Inflammatory macrophage (primary cell): ENCODE measurements at places on chromosomes 5 and 9.
A peak's percentile ranks its signal among the peaks of the same experiment; 100 is the strongest.

GRCh38 chr5:50786073-50786472, 119.6 kb downstream of the PARP8 start:
- no peak for DNase-seq

DNA sequence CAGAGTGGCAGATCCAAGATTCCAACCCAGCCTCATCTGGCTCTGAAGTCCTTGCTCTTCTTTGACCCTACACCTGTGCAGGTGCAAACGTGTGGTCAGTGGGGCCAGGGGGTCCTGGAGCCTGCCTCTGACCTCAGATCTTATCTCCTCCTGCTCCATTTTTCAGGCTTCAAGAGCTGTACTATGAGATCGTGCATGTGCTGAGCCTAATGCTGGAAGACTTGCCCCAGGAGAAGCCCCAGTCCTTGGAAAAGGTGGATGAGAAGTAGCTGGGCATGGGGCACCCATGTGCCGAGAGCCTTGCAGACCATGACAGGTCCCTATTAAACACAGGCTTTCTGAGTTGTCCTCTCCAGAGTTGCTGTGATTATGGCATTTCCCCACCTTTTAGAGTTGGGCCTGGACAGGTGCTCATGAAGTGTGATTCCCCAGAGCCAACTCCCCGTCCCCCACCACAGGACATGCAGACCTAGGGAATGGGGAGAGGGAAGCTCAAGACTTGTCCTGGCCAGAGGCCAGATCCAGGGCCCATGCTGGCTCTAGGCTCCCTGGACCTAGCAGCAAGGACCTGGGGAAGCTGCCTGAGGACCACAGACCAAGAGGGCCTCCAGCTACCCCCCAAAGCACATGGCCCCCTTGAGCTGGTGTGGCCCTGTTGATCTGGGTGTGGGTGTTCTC, 22.5 kb downstream of the PITX1 start:
- no peak for DNase-seq

- no peak for DNase-seq
Observed at GRCh38 chr5:1732945-1733344, 66.7 kb downstream of the MRPL36 start.

- no peak for DNase-seq
Observed at GRCh38 chr9:108040783-108041182, 551.2 kb upstream of the KLF4 start.

DNA sequence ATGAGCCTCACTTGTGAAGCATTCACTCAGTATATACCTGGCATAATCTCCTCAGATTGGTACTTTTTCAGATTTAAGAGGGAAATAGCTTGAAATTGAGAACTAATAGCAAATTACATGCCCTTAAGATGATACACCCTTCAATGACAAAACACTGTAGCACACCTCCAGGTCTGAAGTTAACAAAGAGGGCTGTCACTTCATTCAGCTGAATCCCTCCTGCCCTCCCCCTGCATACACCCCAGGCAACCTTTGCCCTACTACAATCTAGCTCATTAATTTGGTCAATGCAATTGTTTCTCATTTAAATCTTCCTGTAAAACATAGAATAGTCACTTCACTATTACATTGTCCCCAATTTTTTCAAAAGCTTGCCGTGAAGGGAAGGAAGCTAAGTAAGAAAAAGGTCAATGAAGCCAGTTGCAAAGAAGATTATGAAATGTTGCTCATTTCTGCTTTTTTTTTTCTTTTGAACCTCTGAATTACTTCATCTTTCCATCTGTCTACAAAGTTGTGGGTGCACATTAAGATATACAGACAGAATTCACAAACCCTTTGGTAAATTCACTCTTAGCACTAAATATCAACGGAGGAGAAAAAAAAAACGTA, 294.8 kb upstream of the PTGER4 start:
- peak; percentile 61 for DNase-seq

GRCh38 chr9:131627326-131627647, 82.0 kb downstream of the PRRT1B start:
- DNase-seq = no peak

DNA sequence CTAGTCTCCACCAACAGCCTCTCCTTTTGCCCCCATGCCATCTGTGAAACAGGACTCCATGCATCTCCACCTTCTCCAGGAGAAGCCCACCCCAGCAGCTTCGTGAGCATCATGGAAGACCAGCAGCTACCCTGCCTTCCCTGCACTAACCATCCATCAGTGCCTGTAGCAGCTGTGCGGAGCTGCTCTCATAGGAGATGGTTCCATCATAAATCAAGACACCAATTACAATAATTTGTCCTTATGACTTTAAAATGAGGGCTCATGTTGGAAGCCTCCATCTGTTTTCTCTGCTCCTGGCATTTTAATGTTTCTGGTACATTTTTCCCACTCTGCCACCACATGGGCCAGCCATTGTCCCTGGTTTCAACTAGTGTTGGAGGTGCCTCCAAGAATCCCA, 69.9 kb downstream of the FGF1 start:
- DNase-seq = no peak

GRCh38 chr5:153629027-153629895, 138.8 kb downstream of the GRIA1 start:
- no peak for DNase-seq

DNA sequence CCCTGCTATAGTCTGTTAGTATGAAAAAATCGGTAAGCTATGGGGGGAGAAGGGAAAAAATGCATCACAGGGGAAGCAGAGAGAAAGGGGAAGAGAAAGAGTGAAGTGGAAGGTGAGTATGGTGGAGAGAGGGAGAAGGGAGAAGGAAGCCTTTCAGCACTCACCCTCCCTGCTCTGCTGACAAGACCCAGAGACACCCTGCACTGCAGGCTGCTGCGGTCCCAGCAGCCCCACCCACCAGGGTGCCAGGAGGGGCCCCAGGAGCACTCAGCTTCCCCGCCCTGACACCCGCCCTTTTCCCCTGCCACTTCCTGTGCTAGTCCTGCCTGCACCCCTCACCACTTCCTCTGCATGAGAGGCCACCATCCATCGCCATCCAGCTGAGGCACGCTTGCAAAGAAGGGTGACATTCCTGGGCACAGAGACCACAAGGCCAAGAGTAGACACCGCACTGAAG, 12.7 kb downstream of the STK10 start:
- peak; percentile 77 for DNase-seq

- DNase-seq = peak; percentile 49
Observed at GRCh38 chr5:95162231-95162992, 122.5 kb downstream of the MCTP1 start.

GRCh38 chr5:68898951-68899471, 194.8 kb upstream of the SLC30A5 start:
- no peak for DNase-seq

- DNase-seq = no peak
Observed at GRCh38 chr5:174392892-174393291, 331.5 kb upstream of the MSX2 start.

DNA sequence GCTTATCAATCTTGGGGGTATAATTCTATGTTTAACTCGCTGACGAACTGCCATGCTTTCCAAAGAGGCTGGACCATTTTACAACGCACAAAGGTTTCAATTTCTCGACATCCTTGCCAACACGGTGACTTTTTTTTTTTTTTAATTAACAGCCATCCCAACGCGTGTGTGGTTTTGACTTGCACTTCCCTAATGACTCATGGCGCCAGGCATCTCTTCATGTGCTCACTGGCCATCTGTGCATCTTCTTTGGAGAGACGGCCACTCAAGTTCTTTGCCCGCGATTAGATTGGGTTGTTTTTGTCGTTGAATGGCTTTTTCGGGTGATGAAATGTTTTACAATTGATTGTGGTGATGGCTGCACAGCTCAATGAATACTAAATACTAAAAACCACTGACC, 12.5 kb upstream of the CARD9 start:
- peak; percentile 41 for DNase-seq

GRCh38 chr5:78328585-78329173, 31.7 kb upstream of the SCAMP1 start:
- DNase-seq = peak; percentile 73

DNA sequence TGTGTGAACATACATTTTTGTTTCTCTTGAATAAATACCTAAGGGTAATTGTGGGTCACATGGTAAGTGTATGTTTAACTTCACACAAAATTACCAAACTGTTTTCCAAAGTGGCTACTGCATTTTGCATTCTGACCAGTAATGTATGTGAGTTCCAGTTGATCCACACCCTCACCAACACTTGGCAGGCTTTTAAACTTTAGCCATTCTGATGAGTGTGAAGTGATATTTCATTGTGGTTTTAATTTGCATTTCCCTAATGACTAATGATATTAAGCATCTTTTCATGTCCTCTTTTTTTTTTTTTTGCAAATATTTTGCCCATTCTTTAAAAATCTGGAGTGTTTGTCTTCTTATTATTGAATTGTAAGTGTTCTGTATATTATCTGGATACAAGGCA, 53.5 kb upstream of the MAST4 start:
- DNase-seq = no peak

DNA sequence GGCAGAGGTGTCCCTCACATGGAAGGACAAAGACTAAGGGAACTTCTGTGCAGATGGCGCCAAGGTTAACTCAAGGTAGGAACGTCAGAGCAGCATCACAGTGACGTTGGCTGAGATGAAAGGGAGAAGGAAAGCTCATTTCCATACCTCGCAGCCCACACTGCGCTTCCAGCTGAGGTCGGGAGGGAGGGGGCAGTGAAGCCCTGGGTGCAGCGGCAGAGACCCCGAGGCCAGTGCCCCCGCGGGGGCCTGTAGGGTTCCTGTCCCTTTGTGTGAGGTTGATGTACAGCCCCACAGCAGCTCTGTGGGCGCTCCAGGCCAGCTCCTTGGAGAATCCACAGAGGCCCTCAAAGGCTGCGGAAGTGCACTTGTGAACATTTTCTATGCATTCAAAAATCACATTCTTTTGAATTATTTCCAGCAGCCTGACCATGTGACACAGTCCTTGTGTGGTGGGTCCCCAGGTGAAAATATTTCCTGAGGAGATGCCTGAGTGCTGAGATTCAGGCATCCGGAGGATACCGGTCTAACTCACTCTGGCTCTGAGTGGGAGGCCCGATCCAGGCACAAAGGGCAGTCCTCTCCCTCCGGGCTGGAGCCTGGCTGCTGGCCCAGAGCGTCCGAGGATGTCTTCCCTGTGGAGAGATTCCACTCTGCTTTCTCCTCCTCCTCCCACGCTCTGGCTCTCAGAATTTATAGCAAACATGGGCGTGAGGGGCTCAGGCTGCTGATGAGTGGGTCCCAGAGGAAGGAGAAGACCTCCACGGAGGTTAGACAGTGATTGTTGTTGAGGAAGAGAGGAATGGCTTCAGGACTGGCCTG, 150.7 kb downstream of the ICE1 start:
- no peak for DNase-seq

GRCh38 chr9:8351436-8351835, 551.9 kb upstream of the DMAC1 start:
- no peak for DNase-seq

GRCh38 chr5:180935203-180935602, 36.2 kb downstream of the BTNL8 start:
- no peak for DNase-seq

GRCh38 chr5:9395706-9396105, 150.2 kb downstream of the SEMA5A start:
- DNase-seq = no peak

DNA sequence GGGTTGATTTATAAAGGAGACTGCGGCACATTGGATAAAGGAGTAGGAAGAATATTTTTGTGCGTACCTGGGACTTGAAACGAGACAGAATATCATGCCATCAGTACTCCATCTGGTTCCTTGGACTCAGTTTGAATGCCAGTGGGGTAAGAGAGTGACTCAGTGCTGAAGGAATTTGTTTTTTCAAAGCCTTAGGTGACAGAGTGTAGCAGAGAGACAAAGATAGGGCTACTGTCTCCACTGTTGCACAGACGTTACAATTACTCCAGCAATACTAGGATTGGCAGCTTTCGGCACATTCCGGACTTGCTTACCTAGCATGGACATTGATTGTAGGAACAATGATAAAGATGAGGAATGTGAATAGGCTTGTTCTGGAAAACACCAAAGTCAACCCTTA, 250.7 kb downstream of the KCTD16 start:
- no peak for DNase-seq

GRCh38 chr5:32707418-32707997, 3.6 kb upstream of the NPR3 start:
- DNase-seq = no peak

DNA sequence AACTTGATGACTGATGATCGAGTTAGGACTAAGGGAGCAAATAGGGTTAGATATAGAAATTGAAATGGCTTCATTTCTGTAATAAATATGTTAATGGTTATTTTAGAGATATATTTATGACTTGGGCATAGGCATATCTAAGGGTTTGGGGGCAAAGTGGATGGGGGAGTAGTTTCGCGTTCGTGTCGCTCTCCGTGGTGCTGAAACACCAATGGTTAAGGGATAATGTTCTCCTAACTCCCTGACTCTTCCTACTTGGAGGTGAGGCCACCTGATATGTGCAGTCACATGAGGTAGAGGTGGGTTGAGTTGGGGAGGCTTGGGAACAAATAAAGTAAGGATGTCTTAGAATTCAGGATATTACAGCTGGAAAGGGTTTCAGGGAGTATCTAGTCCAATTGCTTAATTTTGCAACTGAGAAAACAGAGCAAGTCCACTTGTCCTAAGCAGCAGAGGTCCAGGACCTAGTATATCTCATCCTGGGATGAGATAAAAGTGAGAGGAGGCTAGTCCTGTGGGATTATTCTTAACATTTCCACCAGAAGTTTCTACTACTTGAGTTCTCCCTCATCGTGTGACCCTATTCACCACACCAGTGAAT, 44.0 kb upstream of the MAP1B start:
- no peak for DNase-seq

- no peak for DNase-seq
Observed at GRCh38 chr5:124315741-124316415, 430.6 kb downstream of the ZNF608 start.

GRCh38 chr9:88922091-88922490, 69.2 kb upstream of the S1PR3 start:
- DNase-seq = no peak
